ENCODE measurements at places on chromosomes 5 and 9.

DNA sequence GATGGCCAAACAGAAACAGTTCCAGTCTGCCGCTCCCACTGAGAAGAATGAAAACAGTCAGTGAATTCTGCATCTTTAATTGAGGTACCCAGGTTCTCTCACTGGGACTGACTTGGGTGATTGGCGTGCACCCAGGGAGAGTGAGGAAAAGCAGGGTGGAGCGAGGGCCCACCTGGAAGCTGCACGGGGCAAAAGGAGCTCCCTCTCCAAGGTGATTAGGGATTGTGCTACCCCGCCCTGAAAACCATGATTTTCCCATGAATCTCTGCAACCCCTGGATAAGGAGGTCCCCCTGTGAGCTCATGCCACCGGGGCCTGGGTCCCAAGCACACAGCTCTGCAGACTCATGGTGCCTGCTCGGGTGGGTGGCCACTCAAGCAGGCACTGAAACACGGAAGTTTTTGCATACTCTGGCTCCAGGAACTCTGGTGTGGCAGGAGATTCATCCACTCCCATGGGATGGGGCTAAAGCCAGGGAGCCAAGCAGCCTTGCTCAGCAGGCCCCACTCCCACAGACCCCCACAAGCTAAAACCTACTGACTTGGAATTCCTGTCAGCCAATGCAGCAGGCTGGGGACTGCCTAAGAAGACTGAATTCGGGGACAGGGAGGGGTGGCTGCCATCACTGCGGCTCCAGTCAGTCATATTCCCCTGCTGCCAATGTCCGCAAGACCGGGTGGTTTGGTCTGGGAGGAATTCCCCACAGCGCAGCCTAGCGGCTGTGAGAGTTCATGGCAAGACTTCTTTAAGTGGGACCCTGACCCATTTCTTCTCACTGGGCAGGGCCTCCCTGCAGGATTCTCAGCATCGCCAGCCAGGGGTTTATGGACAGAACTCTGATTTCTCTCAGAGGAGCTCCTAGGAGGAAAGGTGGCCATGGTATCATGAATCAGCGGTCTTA is 652.2 kb upstream of the RGMB start:
- DNase-seq: no peak

DNA sequence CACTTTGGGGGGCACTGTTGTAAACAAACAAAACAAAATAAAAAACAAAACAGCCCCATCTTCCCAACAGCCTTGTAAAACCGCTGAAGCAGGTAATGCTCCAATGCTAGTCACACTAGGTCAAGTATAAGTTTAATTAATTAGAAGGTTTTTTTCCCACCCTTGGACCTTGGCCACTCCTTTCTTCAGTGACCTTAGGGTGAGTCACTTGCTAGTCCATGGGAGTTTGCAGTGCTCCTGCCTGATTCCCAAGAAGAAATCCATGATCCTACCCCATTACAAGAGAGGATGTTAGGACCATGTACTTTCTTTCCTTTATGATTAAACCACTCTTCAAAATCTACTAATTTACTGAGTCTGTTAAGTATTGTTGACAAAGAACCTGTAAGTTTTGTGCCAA is 192.2 kb upstream of the CDKN2B start:
- no peak for DNase-seq

GRCh38 chr5:61273279-61273975 is 58.6 kb upstream of the ZSWIM6 start:
- DNase-seq: no peak

- DNase-seq: no peak
Observed at GRCh38 chr9:12847561-12847960, 72.7 kb downstream of the LURAP1L start.

GRCh38 chr9:89811356-89811755 is 206.5 kb downstream of the GADD45G start:
- DNase-seq: no peak

DNA sequence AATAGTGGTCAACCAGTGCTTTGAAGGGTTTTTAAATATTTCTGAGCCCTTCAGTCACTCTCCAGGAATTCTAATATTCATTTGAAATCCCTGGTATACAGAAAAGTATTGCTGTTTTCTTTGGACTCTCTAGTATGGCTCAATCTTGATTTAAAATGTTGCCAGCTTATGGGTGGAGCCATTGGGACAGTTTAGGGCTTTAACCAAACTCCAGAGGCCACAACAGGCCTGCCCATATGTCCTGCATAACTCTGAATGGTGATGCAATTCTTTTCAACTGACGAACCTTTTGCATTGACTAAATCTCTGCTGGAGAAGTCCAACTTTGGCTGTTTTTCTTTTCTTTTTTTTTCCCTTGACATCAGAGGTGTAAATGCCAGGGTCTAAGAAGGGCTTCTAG is 10.3 kb upstream of the ANKHD1 start:
- DNase-seq: no peak

DNA sequence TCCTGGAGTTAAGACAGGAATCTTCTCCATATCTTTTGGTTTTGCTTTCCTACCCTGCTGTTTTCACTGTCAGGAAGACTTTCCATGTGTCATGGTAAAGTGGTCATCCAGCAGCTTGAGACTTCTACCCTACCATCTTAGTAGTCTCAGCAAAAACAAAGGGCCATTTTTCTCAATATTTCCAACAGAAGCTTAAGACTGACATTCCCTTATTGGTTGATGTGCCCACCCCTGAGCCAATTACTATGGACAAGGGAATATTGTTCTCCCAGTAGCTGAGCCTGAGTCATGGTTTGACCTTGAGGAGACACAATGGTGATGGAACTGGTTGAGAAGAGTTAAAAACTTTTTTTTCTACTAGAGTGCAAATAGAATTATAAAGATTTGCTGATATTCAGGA is 105.6 kb downstream of the CSNK1G3 start:
- DNase-seq: no peak

- DNase-seq: no peak
Observed at GRCh38 chr9:130912932-130913598, 16.5 kb upstream of the QRFP start.

DNA sequence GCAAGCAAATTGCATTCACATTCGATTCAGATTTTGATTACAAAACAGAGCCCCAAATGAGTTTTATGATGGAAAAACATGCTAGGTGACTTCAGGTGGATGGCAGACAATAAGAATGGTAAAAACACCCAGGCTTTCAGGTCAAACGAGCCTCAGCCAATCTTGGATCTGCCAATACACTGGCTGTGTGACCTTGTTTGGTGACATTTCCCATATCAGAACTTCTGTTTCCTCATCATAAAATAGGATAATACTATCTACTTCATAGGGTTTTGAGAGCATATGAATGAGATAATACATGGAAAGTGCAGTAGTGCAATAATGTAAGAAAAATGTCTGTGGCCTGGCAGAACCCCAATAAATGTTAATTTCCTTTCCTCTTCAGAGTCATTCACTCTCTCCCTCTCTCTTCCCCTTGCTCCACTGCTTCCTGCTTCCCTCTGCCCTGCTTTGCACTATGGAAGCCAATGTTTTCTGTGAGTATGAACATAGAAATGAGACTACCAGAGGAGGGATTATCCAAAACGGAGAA is 54.7 kb downstream of the SH3RF2 start:
- DNase-seq: no peak

DNA sequence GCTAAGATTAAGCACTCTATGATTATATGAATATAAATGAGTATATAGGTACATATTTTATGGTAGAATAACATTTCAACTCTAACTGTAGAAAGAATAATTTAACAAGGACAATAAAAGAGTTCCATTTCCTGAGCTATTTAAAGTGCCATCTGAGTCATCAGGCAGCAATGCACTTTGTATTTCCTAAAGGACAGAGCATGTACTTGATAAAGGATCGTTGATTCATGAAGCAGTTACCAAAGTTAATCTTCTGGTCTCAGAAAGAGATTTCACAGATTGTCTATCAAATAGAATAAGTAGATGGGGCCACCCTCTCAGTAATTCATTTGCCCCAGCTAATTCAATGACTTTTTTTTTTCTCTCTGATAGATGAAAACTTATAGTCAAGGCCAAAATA is 747.8 kb downstream of the CDH18 start:
- DNase-seq: no peak

DNA sequence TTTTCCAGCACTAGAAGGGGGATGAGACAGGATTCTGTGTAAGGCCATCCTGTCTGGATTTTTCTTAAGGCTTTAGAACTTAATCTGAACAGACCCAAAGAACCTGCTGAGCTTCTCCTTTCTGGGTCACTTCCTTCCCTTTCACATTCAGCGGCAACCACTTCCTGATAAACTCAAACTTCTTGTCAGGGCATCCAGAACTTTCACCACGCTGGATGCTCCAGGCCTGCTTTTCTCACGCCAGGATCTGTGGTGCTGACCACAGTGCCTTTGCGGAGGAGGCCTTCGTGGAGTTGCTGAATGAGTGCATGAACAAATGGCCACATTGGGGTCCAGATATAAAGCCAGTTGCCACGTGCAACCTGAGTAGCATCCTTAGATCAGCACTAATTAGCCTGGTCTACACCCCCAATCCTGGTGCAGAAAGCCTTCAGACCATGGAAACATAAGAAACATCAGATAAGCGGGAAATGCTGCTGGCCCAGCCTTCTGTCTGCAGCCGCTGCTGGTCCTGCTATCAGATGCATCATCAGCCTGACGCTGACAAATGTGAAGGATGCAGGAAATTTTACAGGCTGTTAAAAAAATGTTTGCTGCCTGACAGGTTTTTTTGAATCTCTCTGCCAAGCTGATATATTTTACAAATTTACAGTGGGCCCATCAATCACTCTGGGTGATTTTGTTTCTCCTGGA is 75.3 kb upstream of the BARHL1 start:
- no peak for DNase-seq

Data from NCI-H1694 treated with DMSO at 0.1 percent for 48 hours (cell line).